ENCODE measurements at places on chromosomes 3 and 15.

- no peak for DNase-seq
Observed at GRCh38 chr3:122469659-122470058, 45.1 kb downstream of the KPNA1 start.

GRCh38 chr3:14210843-14211594 is 32.4 kb downstream of the LSM3 start:
- DNase-seq = no peak

GRCh38 chr3:45552794-45553371 is 41.7 kb upstream of the LIMD1 start:
- DNase-seq = peak; percentile 49

GRCh38 chr15:67063689-67064606 is 1.5 kb upstream of the SMAD3 start:
- no peak for DNase-seq

GRCh38 chr3:71887256-71887655 is 102.3 kb upstream of the PROK2 start:
- no peak for DNase-seq

GRCh38 chr15:96629511-96629910 is 299.0 kb downstream of the NR2F2 start:
- peak; percentile 66 for DNase-seq

GRCh38 chr3:131705099-131705498 is 202.3 kb upstream of the MRPL3 start:
- DNase-seq = no peak

DNA sequence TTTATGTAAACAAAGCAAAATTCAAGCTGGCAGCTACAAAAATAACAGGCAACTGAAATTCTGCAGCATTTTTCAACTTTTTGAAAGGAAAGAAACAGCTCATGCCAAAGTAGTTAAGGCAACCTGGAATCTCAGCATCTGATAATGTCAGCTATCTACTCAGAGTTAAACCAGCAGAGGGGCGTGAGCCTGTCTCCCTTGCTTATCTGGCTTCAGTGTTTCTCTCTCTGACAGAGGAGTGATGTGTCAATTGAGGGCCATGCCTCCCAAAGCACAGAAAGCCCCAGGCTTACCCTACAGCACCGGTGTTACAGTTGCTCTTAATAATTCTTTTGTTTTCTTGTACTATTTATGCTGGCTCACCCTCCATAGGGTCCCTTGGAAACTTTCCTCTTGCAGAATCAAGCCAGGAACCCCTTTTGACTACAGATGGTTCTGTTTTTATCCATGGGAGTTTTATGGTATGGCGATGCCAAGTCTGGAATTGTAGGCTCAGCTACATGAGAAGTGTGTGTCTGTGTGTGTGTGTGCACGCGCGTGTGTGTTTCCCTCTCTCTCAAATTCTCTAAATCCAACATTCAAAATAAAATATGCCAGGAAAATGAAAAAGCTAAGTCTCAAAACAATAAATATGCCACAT is 7.3 kb downstream of the TMEM212 start:
- no peak for DNase-seq

DNA sequence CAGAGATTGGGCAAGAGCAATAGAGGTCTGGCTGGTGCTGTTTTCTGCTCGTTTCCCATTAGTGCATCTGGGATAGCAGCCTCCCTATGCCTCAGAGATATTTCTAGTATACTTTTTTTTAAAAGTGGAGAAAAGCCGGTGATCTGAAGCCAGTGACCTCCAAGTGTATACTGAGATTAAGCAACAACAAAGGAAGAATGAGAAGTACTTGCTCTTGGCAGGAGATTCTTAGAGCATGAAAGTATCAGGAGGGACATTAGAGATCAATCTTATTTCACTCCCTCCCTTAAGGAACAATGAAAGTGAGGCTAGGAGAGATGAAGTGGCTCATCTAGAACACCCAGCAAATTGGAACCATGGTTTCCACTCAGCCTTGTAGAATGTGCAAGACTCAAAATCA is 423.3 kb downstream of the SOX2 start:
- no peak for DNase-seq

DNA sequence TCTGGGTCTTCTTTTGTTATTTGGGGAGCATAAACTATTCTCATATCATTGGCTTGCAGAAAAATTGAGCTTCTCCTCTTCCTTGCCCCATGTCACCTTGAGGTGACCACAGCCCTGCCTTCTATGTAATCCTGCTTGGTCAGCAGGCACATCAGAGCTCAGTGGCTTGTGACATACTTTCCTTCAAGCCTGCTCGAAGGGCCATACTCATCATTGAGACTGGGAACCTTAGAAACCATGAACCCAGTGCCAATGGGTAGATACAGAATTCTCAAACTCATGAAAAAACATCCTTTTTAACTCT is 3.7 kb upstream of the CCR2 start:
- DNase-seq = no peak

- DNase-seq = no peak
Observed at GRCh38 chr3:171183042-171183441, 156.5 kb upstream of the SLC2A2 start.

GRCh38 chr15:62886431-62887071 is 156.0 kb upstream of the TPM1 start:
- no peak for DNase-seq

- DNase-seq = no peak
Observed at GRCh38 chr15:60529332-60529731, 50.4 kb upstream of the ICE2 start.

DNA sequence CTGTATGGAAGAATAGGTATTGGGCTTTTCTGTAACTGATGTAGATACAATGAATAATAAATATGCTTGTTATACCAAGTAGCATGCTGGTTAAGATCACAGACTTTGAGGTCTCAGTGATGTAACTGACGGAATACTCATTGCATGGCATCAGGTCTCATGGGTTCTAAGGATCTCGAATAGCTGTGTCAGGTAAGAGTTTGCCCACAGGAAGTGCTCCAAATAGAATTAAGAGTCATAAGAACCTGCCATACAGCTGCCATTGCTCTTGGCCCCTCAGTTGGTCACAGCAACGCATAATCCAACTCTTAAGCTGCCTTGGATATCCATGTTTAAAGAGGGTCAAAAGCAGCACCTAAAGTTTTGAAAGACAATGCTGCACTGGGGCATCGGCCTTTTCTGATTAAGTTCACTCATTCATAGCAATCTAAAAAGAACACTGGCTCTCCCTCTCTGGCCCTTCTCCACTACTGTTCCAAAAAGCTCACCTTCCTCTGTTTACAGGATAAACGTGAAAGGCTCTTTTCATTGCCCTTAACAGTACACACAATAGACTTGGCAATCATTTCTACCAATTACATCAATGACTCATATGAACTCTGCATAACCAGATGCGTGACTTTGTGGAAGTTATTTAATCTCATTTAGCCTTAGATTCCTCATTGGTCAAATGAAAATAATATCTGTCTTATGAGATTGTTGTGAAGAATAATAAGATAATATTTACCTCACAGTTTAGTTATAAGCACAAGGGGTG is 74.6 kb downstream of the ZBTB20 start:
- no peak for DNase-seq

DNA sequence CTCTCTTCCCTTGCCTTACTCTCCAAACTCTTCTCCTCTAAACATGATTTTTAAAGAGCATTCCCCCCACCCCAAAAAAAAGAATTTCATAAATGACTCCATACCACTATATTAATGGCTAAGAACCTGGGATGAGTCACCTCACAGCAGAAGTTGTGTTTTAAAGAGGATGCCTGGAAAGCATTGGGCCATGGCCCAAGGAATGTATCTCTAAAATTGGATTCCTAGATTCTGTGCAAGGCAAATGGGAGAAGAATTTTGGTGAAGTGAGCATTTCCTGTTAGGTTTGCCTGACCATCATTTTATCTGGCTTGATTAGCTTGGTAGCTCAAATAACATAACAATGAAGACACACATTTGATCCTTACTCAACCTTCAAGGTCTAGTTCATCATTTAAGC is 251.4 kb downstream of the NR1D2 start:
- no peak for DNase-seq

- no peak for DNase-seq
Observed at GRCh38 chr15:76060118-76060989, 569 bp downstream of the TMEM266 start.

- DNase-seq = no peak
Observed at GRCh38 chr3:69764121-69764741, 25.0 kb downstream of the MITF start.

DNA sequence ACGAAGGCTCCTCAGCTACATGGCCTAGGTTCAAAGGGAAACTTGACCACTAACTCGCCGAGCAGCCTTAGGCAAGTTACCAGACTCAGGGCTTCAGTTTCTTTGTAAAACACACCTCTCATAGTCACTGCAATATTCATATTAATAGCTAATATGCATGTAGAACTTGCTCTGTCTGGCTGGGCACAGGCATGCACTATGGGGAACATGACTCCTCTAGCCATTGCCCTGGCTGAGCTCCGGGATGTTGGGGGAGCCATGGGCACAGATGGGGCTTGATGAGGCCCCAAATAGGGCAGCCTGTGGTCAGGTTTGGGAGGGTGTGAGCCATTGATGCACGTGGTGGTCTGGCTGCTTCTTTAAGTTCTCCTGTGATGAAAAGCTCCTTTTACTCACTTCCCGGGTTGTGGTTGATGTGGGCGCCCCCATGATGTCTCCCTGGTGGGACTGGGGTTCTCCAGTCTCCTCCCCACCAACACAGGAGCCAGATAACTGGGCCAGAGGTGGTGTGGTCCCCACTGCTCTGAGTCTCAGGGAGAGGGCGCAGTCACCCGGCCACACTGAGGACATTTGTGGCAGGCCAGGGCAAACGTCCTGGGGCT is 29.4 kb upstream of the DUSP7 start:
- no peak for DNase-seq

GRCh38 chr3:120461416-120461815 is 10.6 kb upstream of the FSTL1 start:
- DNase-seq = no peak

DNA sequence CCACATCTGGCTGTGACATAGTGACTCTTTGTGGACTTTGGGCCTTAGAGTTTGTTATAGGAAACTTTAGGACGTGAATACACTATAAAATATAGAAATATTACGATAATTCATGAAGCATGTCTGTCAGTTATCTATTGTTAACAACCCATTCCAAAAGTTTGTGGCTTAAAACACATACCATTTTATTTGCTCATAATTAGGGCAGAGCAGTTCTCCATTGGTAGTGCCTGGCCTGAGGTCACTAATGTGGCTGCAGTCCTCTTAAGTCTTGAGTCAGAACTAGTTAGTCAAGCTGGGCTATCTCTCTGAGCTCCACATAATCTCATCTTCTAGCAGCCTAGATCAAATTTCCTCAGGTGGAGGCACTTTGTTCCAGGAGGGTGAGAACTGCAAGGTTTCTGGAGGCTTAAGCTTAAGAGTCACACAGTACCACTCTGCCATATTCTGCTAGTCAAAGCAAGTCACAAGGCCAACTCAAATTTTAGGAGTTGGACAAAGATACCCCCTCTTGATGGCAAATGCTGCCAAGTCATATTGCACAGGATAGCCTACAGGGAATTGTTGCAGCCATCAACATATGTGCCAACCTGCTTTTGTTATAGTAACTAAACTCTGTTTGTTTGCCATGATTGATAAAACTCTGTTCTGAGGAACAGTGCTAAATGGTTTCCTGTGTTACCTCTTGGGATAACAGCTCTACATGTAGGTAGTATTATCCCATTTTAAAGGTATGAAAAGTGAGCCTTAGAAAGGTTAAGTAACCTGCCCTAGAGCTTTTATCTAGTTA is 8.7 kb downstream of the ATXN7 start:
- no peak for DNase-seq

GRCh38 chr3:54360320-54360719 is 238.0 kb downstream of the CACNA2D3 start:
- DNase-seq = no peak

GRCh38 chr3:171057072-171057471 is 30.6 kb upstream of the SLC2A2 start:
- DNase-seq = no peak

- DNase-seq = peak; percentile 75
Observed at GRCh38 chr15:22979238-22980188, 655 bp downstream of the CYFIP1 start.

- no peak for DNase-seq
Observed at GRCh38 chr3:46496746-46497555, 825 bp upstream of the RTP3 start.

DNA sequence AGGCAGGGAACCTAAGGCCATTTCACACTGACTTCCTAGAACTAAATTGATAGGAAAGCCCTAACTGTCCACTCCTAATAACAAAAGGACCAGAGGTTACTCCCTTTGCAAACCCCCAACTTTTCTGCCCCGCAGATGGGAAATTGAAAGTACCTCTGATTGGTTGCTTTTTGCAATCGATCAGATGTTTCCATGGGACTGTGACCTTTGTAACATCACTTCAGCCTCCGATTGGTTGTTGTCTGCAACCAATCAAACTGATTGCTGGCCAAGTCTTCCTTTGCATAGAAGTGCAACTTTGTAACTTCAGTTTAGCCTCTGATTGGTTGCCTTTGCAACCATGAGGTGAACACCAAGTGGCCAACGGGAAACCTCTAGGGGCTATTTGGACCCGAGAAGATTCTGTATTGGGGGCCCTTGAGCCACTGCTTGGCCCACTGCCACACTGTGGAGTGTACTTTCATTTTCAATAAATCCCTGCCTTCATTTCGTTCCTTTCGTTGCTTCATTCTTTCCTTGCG is 11.3 kb upstream of the KNL1 start:
- DNase-seq = peak; percentile 57

DNA sequence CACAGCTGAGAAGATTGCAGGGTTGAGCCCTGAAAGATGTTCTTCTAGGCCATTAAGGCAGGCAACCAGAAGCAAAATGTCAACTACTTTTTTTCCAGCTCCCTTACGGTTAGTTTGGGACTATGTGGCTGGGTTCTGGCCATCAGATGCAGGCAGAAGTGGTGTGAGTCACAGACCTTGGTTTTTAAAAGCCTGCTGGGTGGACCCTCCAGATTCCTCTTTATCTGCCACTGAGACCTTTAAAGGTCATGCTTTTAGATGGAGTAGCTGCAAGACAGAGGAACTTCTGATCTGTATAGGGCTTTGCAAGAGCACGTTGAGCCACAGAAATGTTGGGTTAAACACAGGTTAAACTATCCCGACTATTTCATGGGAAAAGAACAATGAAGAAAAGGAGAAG is 102.9 kb downstream of the CHST2 start:
- no peak for DNase-seq

DNA sequence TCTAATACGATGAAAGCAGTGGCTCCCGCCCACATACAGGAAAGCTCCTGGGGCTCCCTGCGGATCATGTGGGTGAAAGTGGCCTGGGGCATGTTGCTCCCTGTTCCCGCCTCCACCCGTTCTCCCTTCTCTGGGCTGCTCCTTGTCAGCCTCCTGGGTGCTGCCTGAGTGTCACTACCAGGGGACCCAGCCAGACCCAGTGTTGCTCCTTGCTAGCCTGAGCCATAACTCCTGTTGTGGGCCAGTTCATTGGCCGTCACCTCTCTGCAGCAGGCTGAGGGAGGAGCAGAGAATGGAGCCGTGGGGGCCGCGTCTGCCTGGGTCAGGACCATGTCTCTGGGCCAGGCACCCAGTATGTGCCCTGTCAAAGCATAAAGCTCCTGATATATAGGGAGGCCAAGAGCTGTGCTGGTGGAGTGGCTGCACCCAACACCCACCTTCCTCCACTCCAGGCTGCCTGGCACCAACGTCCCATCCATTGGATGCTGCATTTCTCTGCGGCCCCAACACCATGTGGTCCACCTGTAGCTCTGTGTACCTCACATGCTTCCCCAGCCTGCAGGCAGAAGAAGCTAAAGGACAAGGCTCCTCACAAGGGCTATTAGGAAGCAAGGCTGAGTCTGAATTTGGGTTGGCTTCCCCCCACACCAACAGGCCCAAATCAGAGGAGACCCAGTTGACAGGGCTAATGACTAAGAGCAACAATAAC is 40.5 kb downstream of the KLF13 start:
- DNase-seq = no peak

- no peak for DNase-seq
Observed at GRCh38 chr3:129240436-129240835, 9.0 kb upstream of the COPG1 start.

- DNase-seq = no peak
Observed at GRCh38 chr15:28977377-28978010, 91.7 kb downstream of the APBA2 start.
